ENCODE measurements at places on chromosomes 5 and 9.

DNA sequence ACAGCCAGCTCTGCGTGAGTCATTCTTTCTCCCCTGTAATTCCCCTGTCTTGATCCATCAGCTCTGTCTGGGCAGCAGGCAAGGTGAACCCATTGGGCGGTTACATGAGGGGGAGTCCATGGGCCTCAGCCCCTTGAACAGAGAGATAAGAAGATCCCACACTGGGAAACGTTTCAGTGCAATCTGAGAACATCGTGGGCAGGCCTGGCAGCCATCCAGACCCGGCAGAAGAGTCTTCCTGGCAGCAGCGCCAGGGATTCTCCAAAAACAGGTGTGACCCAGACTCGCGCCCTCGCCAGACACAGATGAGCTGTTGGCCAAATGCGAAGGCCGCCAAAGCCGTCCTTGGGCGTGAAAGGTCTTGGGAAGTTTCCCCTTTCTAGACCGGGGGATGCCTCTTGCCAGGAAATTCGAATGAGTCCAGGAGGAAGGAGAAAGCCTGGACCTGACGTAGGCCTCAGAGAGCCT is 6.4 kb upstream of the SLC12A7 start:
- DNase-seq = no peak

DNA sequence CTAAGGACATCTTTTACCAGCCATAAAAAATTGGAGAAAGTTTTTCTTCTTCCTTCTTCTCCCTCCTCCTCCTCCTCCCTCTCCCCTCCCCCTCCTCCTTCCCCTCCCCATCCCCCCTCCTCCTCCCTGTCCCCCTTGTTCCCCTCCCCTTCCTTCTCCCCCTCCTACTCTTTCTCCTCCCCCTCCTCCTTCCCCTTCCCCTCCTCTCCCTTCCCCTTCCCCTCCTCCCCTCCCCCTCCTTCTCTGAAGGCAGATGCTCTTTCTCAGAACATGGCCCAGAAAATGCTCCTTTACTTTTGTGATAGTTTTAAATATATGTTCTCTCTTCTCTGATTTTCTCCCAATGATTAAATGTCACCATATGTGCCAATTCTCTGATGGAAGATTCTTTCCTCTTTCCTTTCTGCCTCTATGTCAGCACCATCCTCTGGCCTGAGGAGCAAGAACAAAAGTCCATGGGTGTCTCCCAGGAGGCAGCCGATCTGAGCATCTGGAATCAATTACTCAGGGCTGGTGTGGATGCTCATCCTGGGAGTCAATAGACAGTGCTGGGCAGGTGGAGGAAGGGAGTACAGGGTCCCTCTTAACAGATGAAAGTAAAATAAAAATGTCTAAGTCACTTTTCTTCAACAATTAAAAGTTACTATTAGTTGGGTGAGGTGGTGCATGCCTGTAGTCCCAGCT is 63.0 kb upstream of the GNA14 start:
- DNase-seq = no peak

GRCh38 chr5:116573279-116573701 is 1.3 kb downstream of the SEMA6A start:
- DNase-seq = no peak

DNA sequence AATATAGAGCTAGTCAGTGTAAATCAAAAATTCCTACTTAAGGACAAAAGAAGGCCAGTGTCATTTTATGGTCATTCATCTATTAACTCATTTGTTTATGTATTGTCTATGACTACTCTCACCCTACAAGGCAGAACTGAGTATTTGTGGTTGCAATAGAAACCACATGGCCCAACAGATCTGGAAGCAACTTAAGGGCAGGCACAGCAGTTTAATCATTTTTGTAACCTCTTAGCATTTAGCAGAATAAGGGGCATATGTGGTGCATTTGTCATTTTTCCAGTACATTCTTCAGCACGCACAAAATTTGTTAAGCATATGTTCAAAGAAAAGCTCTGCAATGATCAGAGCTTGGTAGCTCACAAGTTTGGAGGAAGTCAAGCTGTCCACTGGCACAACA is 1.1 kb downstream of the FKBP15 start:
- DNase-seq = no peak

DNA sequence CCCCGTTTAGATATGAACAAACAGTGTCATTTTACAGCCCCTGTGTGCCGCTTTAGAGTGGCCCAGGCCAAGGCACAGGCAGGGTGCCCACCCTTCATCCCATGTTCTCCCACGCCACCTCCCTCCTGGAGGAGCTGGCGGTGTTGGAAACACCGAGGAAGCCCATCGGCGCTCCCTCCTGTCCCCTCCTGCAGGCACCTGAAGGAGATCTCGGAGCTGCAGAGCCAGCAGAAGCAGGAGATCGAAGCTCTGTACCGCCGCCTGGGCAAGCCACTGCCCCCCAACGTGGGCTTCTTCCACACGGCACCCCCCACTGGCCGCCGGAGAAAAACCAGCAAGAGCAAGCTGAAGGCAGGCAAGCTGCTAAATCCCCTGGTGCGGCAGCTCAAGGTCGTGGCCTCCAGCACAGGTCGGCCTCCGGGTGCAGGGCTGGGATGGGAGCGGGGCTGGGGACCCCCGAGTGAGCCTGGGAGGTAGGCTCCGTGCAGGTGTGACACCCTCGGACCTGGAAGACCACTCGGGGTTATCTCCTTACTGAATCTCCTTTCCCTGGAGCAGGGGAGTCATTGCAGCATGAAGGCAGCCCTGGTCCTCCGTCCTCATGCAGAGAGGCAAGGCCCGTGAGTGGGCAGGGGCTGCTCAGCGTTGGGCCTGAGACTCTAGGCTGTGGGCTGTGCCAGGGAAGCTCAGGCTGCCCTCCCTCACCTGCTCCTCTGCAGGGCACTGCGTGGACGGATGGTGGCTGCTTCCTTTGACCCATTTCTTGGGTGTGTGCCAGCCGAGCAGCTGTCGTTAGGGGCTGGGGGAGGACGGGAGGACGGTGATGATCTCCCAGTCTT is 113.9 kb downstream of the WNK2 start:
- DNase-seq = no peak

DNA sequence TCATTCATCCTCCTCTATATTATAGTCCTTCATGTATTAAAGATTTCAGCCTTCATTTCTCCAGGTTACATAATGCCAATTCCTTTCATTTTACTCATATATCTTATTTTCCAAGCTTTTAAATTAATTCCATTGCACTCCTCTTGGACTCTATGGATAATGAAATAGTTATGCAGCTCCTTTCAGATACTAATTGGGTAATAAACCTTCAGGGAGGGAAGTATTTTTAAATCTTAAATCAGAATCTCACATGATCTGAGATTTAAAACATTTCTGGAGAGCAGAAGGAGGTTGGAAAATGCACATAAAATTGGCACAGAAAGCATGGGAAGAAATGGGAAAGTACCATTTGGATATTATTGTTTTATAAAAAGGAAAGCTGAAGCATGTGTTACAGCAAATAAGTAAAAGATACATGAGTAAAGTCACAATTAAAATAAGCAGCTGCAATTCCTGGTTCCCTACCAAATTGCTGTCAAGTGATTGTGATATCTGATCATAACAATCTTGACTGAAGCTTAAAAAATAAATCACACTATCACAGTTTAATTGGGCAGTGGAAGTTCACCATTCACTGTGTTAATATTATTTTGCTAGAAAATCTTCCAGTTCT is 257.9 kb upstream of the NREP start:
- no peak for DNase-seq

DNA sequence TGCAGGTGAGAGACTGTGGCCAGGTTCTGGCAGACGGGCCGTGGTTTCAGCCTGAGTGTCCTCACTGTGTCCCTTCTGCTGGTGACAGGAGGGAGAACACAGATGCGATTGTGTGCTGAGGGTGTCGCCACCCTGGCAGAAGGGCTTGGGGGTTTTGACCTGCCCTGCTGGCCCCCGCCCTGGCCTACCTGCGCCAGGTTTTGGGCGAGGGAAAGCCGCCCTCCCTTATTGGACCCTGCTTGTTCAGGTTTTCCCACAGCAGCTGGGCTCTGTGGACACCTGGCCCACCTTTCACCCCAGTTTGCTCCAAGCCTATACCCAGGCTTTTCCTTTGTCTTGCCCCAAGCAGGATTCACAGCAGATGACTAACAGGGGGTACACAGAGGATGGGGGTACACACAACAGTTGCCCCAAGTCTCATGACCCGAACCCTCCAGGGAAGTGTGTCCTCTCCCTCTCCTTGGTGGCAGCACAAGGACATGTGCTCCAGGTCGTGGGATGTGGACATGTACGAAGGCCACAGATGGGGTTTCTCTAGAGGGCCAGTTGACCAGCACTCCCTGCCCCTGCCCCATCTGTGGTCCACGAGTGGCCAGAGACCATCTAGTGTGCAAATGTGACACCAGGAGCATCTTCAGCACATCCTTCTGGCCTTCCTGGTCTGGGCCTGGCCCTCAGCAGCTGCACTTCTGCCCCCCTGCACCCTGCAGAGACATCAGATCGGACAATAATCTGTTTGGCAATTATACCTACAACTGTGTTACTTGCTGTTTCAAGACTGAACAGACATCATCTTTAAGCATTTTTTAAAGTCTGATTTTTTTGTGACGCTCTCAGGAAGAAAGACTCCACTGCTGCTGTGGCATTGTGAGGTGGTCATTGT is 265.8 kb upstream of the IRX4 start:
- DNase-seq = no peak

DNA sequence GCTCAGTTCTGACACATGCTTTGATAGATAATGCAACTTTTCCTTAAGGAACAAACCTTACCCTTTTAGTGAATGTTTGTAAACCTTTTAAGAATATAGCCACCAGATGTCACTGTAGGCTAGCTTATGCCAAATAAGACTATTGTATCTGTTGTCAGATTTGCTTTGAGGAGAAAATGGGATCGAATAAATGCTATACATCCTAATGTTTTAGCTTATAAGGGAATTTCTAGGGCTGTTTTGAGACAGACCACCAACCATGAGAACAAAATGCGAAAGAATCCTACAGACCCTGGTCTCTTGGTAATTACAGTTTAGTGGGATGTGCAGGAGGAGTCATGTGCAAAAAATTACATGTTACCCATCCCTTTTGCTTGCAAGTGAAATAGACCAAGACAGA is 127.6 kb upstream of the NMUR2 start:
- no peak for DNase-seq

GRCh38 chr5:158022393-158022792 is 163.4 kb upstream of the CLINT1 start:
- DNase-seq = no peak

DNA sequence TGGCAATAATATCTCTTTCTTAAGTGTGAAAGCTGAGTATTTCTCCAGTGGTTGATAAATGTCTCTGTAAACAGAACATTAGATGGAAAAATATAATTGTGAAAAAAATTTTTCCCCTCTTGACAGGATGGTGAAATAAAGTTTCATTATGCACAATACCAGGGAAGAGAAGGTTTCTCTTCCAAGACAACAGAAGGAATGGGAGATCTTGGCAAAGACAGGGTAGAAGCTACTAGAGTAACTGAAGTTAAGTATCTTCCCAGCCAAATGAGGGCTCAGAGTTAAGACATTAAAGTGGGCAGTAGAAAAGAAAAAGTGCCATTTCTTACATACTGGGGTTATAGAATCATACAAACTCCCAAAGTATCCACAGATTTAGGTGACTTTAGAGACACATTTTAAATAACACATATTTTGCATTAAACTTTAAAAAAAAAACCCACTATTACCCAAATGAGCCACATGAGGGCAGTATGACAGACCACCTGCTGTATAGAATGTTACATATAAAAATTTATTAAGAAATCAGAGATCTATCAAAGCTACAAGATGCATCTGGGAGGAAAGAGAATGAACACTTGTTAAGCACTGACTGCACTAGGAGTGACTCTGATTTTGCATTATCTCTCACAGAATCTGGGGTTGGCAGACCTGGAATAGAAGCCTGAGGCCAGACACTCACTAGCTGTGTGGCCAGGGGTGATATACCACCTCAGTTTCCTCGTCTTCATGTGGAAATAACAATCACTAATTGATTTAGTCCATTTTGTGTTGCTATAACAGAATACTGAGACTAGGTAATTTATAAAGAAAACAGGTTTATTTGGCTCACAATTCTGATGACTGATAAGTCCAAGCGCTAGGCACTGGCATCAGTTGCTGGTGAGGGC is 98.5 kb downstream of the ARSB start:
- DNase-seq = no peak

DNA sequence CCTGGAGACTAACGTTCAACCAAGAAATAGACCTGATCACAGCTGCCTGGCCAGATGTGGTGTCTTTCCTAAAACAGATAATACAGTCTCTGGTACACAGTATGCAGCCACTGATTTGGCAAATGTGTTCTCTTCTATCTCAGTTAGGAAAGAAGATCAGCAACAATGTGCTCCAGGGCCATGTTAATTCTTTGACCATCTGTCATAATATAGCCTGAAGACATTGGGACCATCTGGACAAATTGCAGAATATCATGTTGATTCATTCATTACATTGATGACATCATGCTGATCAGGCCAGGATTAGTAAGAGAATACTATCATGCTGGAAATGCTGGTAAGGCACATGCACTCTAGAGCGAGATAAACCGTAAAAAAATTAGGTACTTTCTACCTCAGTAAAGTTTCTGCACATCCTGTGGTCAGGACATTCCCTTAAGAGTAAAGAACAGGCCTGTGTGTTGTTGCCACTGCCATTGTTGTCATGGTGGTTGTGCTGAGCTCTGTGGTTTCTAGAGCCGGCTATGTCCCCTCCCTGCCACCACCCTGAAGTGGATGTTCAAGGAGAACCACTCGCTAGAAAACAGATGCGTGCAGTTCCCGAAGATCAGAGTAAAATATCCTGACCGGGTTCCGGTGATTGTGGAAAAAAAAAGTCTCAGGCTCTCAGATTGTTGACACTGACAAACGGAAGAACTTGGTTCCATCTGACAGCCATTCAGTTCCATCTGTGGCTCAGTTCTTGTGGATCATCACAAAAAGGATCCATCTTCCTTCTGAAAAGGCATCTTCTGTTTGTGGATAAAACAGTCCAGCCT is 6.4 kb upstream of the JMY start:
- DNase-seq = no peak

GRCh38 chr5:44294516-44294915 is 94.7 kb downstream of the FGF10 start:
- no peak for DNase-seq

- no peak for DNase-seq
Measured at GRCh38 chr5:73213566-73213998, 40.6 kb downstream of the TMEM174 start.

GRCh38 chr5:136198453-136198852 is 5.5 kb upstream of the SMIM32 start:
- DNase-seq = no peak

- no peak for DNase-seq
Measured at GRCh38 chr9:90815183-90815943, 13.7 kb downstream of the SYK start.

GRCh38 chr5:4419281-4419680 is 720.8 kb upstream of the ADAMTS16 start:
- DNase-seq = no peak

Data from activated naive CD8-positive, alpha-beta T cell treated with anti-CD3 and anti-CD28 coated beads, Interleukin-2, amount 50 U/mL, for 16 hours (primary cell).